A549 treated with CpdA at 1 μM for 4 hours (cell line): ENCODE measurements at places on chromosomes 12 and 14. TPM values are rescaled to one million over a fixed set of nuclear protein-coding genes. Genes with fewer than 3 reads are reported as not detected.

Gene ITGB7
- total RNA-seq = 0.29 to 0.56 TPM (median 0.45 TPM) in 5 replicates

Gene ADAM20
- 0.01 TPM in 1 of 5 replicates, not detected in the others for total RNA-seq

Gene SLCO1C1
- 0.09 to 0.10 TPM in 2 of 5 replicates, not detected in the others for total RNA-seq

Gene TMEM52B
- total RNA-seq = 0.05 to 0.47 TPM (median 0.23 TPM) in 4 of 5 replicates, not detected in the other

Gene FGF6
- total RNA-seq = not detected in 5 replicates

Gene KRT7
- 3,689 to 4,475 TPM (median 3,814 TPM) in 5 replicates for total RNA-seq

Gene SERPINA1
- 0.26 to 1.7 TPM (median 0.59 TPM) in 5 replicates for total RNA-seq

Gene OVCH1
- not detected in 5 replicates for total RNA-seq

Gene HNRNPA1
- total RNA-seq = 1,543 to 3,071 TPM (median 1,659 TPM) in 5 replicates

Gene GLT8D2
- 0.17 to 0.52 TPM (median 0.24 TPM) in 5 replicates for total RNA-seq

Gene TAS2R31
- total RNA-seq = 0.08 to 0.13 TPM in 2 of 5 replicates, not detected in the others

Gene IL26
- total RNA-seq = not detected in 5 replicates

Gene PELI2
- 0.76 to 1.7 TPM (median 0.91 TPM) in 5 replicates for total RNA-seq

Gene REM2
- total RNA-seq = 0.26 to 0.38 TPM (median 0.33 TPM) in 5 replicates

Gene PIWIL1
- total RNA-seq = not detected in 5 replicates

Gene CPNE6
- total RNA-seq = not detected in 5 replicates

Gene ARMH4
- 0.34 to 1.3 TPM (median 0.54 TPM) in 5 replicates for total RNA-seq

Gene SLC39A2
- total RNA-seq = not detected in 5 replicates

Gene FAM222A
- 3.1 to 7.6 TPM (median 6.5 TPM) in 5 replicates for total RNA-seq

Gene DTD2
- 14.8 to 21.9 TPM (median 16.8 TPM) in 5 replicates for total RNA-seq

Gene OTUB2
- 4.3 to 6.5 TPM (median 4.7 TPM) in 5 replicates for total RNA-seq

Gene VRK1
- total RNA-seq = 24.0 to 41.5 TPM (median 25.2 TPM) in 5 replicates

Gene TUNAR
- total RNA-seq = not detected in 5 replicates

Gene SLC41A2
- total RNA-seq = 19.9 to 24.8 TPM (median 22.9 TPM) in 5 replicates

Gene TSPAN11
- 0.05 to 0.16 TPM (median 0.08 TPM) in 5 replicates for total RNA-seq

Gene PLEKHD1
- 0.02 to 0.03 TPM in 2 of 5 replicates, not detected in the others for total RNA-seq

Gene ZNF891
- 0.38 to 0.47 TPM (median 0.43 TPM) in 5 replicates for total RNA-seq

Gene PCED1B
- 46.1 to 54.7 TPM (median 50.5 TPM) in 5 replicates for total RNA-seq

Gene CAPZA3
- total RNA-seq = not detected in 5 replicates

Gene FRMD6
- 25.7 to 37.7 TPM (median 27.9 TPM) in 5 replicates for total RNA-seq

Gene CIROP
- not detected in 5 replicates for total RNA-seq

Gene RFX4
- total RNA-seq = not detected in 5 replicates
